ENCODE measurements at places on chromosomes 2 and 18.

GRCh38 chr2:10022966-10023662, 20.2 kb upstream of the KLF11 start:
- no peak for DNase-seq

GRCh38 chr2:64289737-64290136, 145.5 kb upstream of the PELI1 start:
- no peak for DNase-seq

DNA sequence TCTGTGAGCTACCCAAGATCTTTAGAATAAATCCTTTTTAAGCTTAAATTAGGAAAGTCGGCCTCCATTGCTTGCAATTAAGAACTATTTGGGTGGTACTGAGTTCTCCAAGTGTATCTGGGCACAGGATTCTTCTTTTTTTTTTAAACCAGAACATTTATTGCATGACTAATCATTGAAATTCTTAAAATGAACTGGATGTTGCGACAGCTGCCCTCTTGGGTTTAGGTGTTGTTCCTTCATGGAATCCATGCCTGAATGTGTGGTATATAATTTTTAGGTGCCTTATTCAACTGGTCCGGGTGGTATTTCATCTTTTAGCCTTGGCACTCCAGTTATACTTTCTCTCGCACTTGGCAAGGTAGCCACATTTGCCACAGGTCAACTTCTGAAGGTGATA, 14.5 kb upstream of the KCNK3 start:
- DNase-seq: no peak

DNA sequence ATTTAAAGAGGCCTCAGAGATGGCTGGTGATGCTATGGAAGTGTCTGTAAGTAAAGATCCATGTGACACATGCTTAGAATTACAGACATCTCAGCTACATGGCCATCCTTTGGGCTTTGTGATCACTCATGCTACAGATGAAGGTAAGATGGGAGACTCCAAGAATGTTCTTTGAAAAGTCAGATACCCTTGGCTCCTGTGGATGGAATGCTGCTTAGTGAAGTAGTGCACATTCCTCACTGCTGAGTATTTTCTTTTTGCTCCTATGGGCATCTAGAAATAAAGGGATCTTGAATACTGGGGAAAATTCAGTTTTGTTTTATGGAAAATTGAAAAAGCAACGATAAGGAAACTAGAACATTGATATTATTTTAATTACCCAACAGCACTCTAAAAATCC, 55.2 kb upstream of the REV1 start:
- no peak for DNase-seq

- DNase-seq: no peak
These were observed 81.6 kb downstream of the HS6ST1 start for GRCh38 chr2:128237081-128237534.

- no peak for DNase-seq
These were observed 70.9 kb downstream of the TMEFF2 start for GRCh38 chr2:192123847-192124246.

- no peak for DNase-seq
These were observed 853.9 kb downstream of the NRXN1 start for GRCh38 chr2:50178050-50178449.

GRCh38 chr2:64019083-64019974, at the start of gene VPS54:
Gene VPS54, minus strand, starts transcription at chr2:64019428. Its CDS starts 35,429 bp downstream, at chr2:63983999.
- peak; percentile 4 for DNase-seq

DNA sequence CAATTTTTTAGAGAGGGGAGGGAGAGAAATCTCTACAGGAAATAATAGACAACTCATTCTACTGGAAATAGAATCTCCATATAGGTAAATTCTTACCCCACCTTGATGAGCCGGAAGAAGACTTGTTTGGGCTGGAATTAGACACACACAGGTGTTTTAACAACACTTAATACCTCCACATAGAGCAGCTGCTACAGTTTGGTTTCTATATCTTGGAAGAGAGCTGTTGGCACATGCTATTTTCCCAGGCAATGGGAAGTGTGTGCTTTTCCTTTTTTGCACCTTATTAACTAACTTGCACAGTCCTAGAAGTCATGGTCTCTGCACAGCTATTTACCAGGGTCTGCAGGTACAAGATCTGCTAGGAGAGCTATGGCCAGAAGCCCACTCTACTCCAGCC, 73.7 kb downstream of the SATB2 start:
- no peak for DNase-seq

GRCh38 chr18:7532942-7533341, 34.2 kb upstream of the PTPRM start:
- no peak for DNase-seq

GRCh38 chr2:145757503-145758246, 1237.8 kb upstream of the ZEB2 start:
- DNase-seq: no peak

DNA sequence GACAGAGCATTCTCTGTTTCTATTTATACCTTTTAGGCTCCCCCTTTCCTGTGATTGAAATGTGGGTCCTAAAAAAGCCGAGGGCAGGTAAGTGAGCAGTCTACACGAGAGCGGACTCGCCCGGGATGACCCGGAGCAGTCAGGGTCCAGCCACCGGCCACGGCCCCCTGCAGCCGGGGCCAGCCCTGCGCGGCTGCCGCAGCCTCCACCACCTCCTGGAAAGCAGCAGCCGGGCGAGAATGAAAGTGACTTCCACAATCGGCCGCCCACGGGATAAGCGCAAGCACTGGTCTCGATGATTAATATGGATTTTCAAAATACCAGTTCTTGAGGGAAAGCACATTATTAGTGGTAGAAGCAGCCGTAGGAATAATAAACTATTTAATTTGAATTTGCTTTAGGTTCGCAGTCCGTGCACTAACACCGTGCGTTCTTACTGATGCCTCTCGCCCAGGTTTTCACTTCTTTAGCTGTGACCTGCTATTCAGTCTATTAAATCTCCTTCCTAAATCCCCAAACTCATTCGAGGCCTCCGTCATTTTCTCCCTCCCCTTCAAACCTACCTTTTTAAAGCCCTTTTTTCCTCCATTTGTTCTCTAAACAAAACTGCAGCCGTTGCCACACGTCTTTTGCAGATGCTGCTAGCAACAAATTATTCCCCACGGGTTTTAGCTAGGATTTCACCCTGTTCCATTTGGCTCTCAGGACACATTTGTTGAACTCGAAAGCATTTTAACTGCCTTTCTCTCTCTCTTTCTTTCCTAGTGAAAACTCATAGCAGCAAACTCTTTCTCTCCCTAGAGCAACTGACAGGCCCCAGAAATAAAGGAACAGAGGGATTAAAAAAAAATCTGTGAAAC, 1015.1 kb upstream of the PIK3C3 start:
- DNase-seq: no peak

DNA sequence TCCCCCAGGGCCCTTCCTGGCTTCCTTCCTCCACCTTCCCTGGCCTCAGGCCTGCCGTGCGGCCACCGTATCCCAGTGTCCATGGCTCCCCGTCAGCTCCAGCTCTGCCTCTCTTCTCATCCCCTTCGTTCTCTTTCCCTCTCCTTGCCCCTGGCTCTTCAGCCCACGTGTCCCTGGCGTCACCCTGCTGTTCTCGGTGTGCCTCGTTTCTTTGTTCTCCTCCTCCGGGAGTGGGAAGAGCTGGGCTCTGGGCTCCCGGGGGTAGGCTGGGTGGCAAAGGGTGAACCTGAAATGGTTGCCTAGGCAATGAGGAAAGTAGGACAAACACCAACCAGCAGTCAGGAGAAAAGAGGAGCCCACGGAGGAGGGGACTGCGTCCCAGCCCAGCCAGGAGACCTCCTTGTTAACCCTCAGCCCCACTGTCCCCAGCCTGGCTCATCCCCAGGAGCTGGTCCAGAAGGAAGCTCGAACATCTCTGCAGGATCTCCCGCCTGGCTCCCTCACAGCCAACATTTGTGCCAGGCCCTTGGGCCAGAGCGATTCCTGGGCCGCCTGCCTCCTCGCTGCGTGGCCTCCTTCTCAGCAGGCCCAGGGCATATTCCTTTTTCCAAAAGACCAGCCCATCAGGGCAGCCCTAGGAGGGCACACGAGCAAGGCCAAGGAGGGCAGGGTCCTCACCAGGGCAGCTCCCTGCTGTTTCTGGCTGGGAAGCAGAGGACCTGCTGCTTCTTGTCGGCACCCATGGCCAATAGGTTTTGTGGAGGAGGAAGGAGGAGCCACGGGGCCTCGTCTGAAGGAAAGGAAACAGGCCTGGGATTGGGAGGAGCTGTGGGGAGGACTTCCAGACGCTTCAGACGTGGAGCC, 30.9 kb upstream of the DNMT3A start:
- no peak for DNase-seq

GRCh38 chr2:28168376-28168775, 224.3 kb upstream of the FOSL2 start:
- DNase-seq: no peak

- no peak for DNase-seq
These were observed 569.3 kb downstream of the DPP10 start for GRCh38 chr2:115011721-115012120.

GRCh38 chr2:75311521-75311920, 112.2 kb upstream of the TACR1 start:
- no peak for DNase-seq

- DNase-seq: no peak
These were observed 176.1 kb downstream of the CAPN13 start for GRCh38 chr2:30631051-30631671.

GRCh38 chr18:12310762-12311161, 2.7 kb downstream of the TUBB6 start:
- DNase-seq: no peak

DNA sequence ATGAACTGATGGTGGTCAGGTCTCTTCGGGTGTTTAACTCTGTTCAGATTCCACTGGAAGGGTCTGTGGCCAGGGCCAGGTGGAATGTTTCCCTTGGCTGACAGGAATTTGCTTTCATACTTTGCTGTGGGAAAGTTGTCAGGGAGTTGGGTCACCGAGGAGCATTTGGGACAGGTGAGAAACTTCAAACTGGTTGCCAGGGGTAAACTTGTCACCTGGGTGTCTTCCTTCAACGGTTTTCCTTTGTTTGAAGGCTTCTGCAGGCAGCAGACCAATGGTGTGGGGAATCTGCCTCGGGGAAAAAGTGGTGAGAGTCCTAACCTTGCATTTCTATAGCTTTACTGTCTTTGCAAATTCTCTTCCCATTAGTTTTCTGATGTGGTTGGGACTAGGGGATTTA, 92.2 kb downstream of the TGFA start:
- no peak for DNase-seq

DNA sequence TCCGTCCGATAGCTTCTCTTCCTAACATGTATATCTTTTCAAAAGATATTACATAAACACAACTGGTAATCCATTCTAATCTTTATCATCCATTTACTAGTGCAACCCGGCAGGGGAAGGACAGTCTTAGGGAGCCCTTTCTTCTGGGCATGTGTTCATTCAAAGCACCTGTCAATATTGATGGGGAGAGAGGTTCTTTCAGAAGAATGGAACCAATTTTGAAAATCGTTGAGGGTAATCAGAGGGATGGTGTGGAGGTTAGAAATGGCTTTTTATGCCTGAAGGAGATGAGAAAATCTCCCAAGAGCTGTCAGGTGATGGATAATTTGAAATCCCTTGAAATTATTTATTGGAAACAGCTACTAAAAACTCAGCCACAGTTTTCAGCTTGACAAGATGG, 561.9 kb upstream of the DCC start:
- no peak for DNase-seq

DNA sequence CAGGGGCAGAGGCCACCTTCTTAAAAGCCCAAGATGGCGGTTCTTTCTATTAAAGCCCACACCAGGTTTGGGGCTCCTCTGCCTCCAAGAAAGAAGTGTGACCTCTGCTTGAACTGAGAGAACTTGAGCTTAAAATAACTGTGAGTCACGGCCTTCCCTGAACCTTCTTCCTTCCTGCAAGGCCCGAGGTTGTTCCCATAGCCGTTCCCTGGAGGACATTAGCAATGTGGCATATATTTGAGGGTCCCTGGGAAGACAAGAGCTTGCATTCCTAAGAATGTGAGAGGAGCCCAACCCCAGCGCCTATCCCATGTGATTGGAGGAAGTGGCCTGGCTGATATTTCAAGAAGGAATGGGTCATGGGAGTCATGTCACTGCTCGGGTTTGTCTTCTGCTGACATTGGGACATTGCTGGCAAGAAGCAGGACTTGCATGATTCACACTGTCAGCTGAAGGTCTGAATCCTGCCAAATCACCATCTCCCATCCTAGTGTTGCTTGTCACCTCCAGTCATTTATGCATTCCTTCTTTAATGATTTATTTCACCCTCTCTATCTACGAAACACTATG, 168.1 kb downstream of the TRIB2 start:
- no peak for DNase-seq

- no peak for DNase-seq
These were observed 93.4 kb downstream of the SLC25A12 start for GRCh38 chr2:171800639-171801038.

Measured in stimulated activated CD8-positive, alpha-beta memory T cell treated with anti-CD3 and anti-CD28 coated beads, Interleukin-7, amount 100 ng/mL, for 4 hours (primary cell).